IPS DF 6.9 (cell line): ENCODE measurements at places on chromosomes 4 and X.

- DNase-seq: no peak
Measured at GRCh38 chr4:15162465-15163283, 160.4 kb downstream of the CPEB2 start.

DNA sequence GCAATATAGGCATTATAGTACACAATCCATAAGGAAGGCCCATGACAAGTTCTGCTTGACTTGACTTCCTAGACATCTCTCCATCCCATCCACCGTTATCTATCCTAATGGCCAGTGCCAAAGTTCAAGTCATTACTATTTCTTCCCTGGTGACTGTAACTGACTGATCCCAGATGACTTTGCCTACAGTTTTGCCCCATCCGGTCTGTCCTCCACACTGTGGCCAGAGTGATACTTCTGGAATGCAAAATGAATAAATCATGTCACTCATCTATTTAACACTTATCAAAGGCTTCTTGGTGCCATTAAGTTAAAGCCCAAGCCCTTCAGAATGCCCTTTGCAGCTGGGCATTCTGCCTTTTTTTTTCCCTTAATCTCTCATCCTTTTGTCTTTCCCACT is 130.8 kb downstream of the PPARGC1A start:
- DNase-seq: no peak

GRCh38 chr4:74109116-74109869 is 10.3 kb upstream of the CXCL2 start:
- no peak for DNase-seq

DNA sequence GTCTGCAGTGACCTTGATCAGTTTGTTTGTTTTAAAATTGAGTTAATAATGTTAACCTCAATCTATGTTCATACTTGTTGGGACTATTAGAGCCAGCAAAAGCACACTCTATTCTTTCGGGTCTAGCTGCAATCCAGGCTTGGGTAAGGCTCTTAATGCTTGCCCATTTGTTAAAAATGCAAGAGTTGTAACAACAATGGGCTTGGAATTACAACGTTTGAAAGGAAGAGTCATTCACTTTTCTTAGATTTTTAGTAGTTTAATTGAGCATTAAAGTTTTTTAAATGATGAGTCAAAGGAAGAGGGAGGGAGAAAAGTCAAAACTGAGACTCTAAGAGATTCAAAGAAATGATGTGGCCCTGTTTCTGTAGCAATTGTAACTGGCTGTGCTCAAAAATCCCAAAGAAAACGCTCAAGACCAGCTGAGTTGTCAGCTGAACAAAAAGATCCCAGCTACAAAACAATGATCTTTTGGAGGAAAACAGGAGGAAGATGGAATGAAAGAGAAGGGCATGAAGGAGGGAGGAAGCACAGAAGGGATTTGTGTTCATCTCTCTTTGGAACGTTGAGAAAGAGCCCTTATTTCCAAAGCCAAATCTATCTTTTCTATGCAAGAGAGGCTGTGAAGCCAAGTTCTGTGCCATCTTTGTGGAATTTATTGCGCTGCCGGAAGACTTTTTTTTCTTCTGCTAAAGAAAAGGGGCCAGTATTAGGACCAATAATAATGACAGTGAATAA is 5.5 kb downstream of the SCD5 start:
- no peak for DNase-seq

- no peak for DNase-seq
Measured at GRCh38 chr4:13992975-13993520, 365.5 kb upstream of the BOD1L1 start.

DNA sequence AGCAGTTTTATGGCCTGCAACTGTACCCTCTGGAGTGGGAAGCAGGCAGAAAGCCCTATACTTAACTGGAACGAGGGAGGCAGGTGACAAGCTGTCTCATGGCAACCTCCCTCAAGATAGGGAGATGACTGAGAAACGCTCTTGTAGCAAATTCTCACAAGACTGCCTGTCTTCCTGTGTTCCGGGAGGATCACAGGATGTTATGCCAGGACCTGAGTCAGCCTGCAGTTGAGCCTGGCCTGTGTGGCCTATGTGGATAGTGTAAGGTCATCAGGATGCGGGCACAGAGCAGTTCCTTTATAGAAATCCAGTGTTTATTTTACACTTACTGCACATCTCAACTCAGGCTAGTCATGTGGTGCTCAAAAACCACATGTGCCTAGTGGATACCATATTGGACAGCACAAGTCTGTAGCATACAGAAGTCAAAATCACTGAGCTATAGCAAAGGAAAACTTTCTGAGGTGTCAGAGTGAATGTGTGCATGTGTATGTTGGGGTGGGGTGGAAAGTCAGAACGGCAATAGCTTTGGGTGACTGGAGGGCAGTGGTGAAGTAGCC is 25.2 kb downstream of the TAF7L start:
- no peak for DNase-seq

DNA sequence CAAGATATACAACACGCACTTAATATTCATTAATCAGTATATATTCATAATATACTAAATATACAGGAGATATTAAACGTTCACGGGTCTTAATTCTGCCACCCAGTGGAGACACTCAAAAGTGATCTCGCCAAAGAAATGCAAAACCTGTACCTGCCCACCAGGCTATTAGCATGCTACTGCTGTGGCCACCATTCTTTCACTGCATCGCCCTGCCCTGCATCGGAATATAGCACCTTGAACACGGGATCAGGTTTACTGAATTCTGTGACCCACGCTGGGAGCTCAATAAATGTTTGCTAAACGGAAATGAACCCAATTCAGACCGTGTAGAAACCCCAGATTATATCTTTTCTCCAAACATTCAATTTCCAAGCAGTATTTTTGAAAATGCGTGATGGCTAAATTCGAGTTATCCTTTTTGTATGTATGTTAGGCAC is 840 bp upstream of the CLCN3 start:
- no peak for DNase-seq

DNA sequence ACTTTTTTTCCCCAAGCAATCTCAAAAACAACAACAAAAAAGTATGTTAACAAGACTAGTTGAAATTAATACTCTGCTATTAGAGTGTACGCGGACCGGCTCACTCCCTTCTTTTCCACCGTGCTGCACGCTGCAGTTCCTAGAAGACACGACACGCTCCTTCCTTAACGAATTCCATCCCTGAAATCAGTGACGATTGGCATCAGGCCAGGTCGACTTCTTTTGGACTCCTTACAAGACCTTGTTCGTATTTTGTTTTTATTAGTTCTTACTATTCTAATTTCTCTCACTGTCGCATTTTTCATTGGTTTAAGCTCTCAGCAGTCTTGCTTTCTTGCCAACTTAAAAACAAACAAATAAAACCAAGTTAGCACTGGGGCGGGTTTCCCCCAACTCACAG is 175.8 kb upstream of the PITX2 start:
- no peak for DNase-seq

DNA sequence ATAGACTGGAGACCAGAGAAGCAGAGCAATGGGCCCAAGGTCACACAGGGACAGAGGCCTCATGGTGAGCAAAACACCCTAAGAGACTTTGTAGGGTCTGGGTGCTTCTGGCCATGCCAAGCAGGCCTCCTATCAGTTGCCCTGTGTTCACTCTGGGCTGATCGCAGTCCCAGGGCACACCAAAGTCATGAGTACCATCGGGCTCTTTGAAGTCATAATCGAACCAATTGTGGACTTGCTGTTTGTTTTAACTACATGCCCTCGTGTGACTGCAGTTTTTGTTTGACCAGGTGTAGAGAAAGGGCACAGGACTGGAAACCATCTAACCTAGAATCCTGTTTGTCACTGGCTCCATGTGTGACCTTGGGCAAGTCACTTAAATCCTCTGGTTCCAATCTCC is 172.5 kb upstream of the CPEB2 start:
- DNase-seq: no peak

GRCh38 chr4:38621028-38621684 is 42.8 kb upstream of the KLF3 start:
- no peak for DNase-seq

DNA sequence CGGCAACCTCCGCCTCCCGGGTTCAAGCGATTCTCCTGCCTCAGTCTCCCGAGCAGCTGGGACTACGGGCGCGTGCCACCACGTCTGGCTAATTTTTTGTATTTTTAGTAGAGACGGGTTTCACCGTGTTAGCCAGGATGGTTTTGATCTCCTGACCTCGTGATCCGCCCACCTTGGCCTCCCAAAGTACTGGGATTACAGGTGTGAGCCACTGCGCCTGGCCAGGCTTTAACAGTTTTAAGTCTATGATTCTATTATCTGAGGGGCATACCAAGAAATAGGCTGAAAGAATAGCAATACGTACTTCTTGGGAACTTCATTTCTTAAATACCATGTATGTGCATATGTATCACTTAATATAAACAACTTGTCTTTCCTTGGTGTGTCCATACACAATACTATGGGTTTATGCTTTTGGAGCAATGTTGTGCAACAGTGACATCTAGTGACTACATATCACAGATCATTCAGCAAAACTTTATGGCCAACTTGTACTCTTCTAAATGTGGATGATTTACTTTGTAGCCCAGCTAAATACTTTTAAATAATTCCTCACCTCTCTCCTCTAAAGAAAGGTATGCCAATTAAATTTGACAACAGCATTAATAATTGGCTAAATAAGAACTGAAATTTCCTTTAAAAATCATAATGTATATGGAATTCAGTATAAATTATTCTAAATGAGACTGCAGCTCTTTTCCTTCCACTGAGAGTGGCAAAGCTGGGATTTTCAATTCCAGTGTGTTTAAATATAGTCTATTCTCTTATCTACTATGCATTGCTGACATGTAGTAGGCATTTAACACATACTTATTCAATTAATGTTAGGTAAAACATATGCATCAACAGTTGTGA is 10.4 kb downstream of the SLC9B1 start:
- peak; percentile 45 for DNase-seq

GRCh38 chr4:17577665-17578481 is 875 bp downstream of the LAP3 start:
- no peak for DNase-seq

DNA sequence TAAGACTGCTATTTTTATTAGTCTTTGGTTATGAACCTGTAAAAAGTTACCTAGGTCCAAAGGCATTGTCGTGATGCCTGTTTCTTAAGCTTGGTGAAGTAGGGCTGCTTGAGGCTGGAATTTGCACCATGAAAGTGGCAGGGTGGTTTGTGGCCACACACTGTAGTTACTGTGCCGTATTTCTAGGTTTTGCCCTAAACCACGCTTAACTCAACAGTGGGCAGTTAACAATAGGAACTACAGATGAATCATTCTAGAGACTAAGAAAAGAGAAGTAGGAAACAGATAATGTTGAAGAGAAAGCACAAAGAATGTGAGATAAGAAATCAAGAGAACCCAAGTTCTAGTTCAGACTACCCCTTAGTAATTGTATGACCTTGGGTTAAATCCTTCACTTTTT is 11.5 kb downstream of the ETNPPL start:
- DNase-seq: no peak
